Right atrium auricular region (tissue), 2 donors: ENCODE measurements at places on chromosomes 4 and X. TPM values are rescaled to one million over a fixed set of nuclear protein-coding genes. Genes with fewer than 3 reads are reported as not detected.

EDA2R gene
- total RNA-seq = 1.3 TPM

GRCh38 chr4:86367577-86367976 lies 7.7 kb upstream of the MAPK10 start:
- no peaks in the 10 kb centered on the region for H3K36me3 ChIP-seq
- no peak overlapping the region for H3K4me3 ChIP-seq
- no peak overlapping the region for H3K27ac ChIP-seq
- no peaks in the 10 kb centered on the region for H3K27me3 ChIP-seq
- DNase-seq = no peak
- no peaks in the 10 kb centered on the region for H3K4me1 ChIP-seq

- H3K36me3 ChIP-seq = no peaks in the 10 kb centered on the region
- no peak for DNase-seq
- H3K4me1 ChIP-seq = no peaks in the 10 kb centered on the region
- H3K27ac ChIP-seq = no peak overlapping the region
Measured at GRCh38 chr4:93791570-93792195, 36.9 kb upstream of the ATOH1 start.

GRCh38 chr4:169412046-169412445 lies 141.3 kb upstream of the SH3RF1 start:
- no peaks in the 10 kb centered on the region for H3K4me1 ChIP-seq
- no peaks in the 10 kb centered on the region for H3K36me3 ChIP-seq
- DNase-seq = no peak
- H3K27me3 ChIP-seq = no peaks in the 10 kb centered on the region
- H3K4me3 ChIP-seq = no peak overlapping the region

DNA sequence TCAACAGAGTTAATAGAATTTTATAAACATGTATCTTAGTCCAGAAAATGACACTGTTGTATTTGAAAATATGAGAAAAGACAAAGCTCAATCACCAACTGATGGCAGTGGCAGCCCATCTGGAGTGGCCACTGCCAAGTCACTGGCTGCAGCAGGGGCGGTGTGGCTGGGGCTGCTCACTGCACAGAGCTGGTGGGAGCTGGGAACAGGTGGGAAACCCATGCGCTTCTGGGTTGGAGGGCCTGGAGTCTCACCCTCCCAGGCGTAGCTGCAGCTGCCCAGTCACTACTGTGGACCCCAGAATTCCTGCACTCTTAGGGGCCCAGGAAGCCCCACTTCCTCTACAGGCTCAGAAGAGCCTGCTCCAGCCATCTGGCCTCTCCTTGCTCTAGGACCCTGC lies 251.8 kb upstream of the NDST4 start:
- H3K4me1 ChIP-seq = no peaks in the 10 kb centered on the region
- no peak overlapping the region for H3K27ac ChIP-seq
- H3K36me3 ChIP-seq = no peaks in the 10 kb centered on the region
- DNase-seq = no peak

- no peak overlapping the region for H3K4me3 ChIP-seq
- no peak overlapping the region for H3K27ac ChIP-seq
- DNase-seq = no peak
- no peaks in the 10 kb centered on the region for H3K4me1 ChIP-seq
- H3K27me3 ChIP-seq = no peaks in the 10 kb centered on the region
Measured at GRCh38 chr4:15510961-15511360, 41.3 kb downstream of the CC2D2A start.

CSAG1 gene
- not detected for total RNA-seq

- no peak for DNase-seq
- no peak overlapping the region for H3K27ac ChIP-seq
- no peaks in the 10 kb centered on the region for H3K4me1 ChIP-seq
- no peaks in the 10 kb centered on the region for H3K27me3 ChIP-seq
Measured at GRCh38 chr4:150457802-150458201, 124.1 kb upstream of the MAB21L2 start.

SH2D1A gene
- total RNA-seq = 1.7 TPM

DNA sequence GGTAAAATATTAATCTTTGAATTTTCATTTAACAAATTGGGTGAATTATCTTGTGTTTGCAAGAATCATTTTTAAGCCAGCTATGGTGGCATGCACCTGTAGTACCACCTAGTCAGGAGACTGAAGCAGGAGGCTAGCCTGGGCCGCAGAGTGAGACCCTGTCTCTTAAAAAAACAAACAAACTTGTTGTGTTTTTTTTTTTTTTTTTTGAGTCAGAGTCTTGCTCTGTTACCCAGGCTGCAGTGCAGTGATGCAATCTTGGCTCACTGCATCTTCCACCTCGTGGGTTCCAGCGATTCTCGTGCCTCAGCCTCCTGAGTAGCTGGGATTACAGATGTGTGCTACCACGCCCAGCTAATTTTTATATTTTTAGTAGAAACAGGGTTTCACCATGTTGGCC lies 2.2 kb downstream of the TXLNG start:
- DNase-seq = peak; percentile 67
- H3K4me1 ChIP-seq = no peaks in the 10 kb centered on the region
- H3K27me3 ChIP-seq = no peaks in the 10 kb centered on the region
- no peak overlapping the region for H3K27ac ChIP-seq
- peaks cover 1% of the 10 kb centered on the region for H3K36me3 ChIP-seq

DNA sequence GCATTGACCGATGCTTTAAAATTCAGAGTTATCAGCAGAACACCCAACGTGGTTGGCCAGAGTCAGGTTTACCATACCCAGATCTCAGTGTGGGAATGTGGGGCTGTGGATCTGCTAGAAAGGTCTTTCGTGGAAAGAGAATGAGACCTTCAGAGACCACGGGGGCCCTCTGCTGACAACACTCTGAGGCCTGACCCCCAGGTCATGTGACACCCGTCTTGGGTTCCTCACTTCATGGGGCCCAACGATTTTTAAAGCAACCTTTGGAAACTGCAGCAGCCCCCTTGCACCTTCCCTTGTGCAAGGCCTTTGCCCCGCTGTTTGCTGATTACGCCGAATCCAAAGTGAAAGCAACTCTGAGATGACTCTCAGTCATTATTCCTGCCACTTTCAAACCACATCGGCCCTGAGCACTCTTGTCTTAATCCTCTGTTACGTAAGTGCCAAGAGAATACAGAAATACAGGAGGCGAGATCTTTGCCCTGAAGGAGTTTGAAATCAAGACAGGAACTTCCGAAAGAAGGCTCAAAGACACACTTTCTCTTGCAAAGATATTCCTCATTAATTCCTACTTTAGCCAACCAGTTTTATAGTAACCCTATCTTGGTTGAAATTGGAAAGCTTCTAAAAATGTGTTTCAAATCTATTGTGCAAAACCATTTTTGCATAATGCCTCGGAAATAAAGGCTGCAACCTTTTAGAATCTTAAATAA lies 88.3 kb downstream of the EVC2 start:
- H3K4me1 ChIP-seq = no peaks in the 10 kb centered on the region
- peaks cover 63% of the 10 kb centered on the region for H3K36me3 ChIP-seq
- H3K27ac ChIP-seq = no peak overlapping the region

PNCK gene
- total RNA-seq = 4.0 TPM

DIPK2B gene
- total RNA-seq = 14.4 TPM
